Activated CD8-positive, alpha-beta memory T cell treated with anti-CD3 and anti-CD28 coated beads, Interleukin-2, amount 10 ng/mL, durations not matched to agents 7 days and 5 days (primary cell): ENCODE measurements at places on chromosomes 2 and 18.

- DNase-seq: no peak
Measured at GRCh38 chr18:28972333-28972907, 795.5 kb upstream of the CDH2 start.

- DNase-seq: no peak
Measured at GRCh38 chr18:49352321-49352720, 108.1 kb downstream of the DYM start.

DNA sequence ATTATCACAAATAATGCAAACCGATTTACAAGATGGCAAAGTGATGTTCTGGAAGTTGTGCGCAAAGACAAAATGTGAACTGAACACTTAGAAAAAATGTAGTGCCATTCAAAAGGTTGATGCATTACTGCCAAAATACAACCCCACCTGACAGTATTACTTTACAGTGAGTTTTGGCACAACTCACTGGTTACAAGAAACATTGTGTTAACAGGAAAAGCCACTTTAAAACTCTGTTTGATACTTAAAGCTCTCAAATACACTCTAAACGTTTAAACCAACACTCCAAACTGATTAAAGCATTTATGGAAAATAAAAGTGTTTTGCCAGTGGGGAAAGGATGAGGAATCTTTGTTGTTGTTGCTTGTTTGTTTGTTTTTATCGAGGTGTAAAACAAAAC is 173.4 kb upstream of the SATB2 start:
- DNase-seq: no peak

DNA sequence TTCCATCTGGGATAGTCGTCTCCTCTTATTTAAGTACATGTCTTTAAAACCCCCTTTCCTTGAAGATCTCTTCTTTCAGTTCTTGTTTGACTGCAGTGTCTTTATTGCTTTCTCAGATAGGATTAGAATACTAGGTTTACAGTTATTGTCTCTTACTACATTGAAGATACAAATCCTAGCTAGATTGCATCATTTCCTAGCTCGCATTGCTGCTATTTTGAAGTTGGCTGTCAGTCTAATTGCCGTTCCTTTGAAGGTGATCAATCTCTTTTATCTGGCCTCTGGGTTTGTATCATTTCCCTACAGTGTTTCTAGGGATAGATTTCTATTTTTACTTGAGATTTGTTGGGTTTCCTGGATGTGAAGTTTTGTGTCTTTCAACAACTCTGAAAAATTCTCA is 20.9 kb downstream of the ARMC9 start:
- no peak for DNase-seq

DNA sequence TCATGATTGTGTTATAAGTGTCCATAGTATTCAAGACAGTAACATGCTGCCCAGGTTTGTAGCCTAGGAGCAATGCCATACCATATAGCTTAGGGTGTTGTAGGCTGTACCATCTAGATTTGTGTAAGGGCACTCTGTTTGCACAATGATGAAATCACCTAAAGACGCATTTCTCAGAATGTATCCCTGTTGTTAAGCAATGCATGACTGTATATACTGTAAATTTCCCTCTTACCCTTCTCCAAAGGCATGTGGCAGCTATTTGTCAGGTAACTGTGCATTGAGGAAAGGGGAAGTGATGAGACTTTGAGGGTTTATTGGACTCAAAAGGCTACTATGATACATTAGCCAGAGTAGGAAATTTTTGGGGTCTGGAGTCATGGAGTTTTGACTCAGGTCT is 180.8 kb downstream of the VAPA start:
- DNase-seq: no peak

DNA sequence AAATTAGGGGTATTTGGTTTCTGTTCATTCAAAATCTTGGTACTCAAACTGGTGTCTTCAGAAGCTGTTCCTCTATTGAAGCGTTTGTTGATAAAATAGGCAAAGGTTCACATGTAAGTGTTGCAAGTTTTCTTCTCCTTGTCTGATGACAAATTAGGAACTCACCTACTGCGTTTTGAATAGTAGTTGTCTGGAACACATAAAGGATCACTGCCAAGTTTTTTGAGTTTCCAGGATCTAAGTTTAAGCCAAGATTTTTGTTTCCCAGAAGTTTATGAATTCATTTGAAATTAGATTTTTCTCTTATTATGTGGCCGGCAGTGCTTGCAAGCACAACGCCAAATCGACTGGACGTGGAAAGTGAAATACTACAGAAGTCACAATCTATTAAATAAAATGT is 85.4 kb downstream of the ARHGEF33 start:
- no peak for DNase-seq
